ENCODE measurements at places on chromosomes 6 and 20.

GRCh38 chr6:125586074-125586473 is 163.4 kb upstream of the HEY2 start:
- no peak for DNase-seq

- peak; percentile 5 for DNase-seq
These were observed 22.4 kb downstream of the PTGIS start for GRCh38 chr20:49545572-49545971.

DNA sequence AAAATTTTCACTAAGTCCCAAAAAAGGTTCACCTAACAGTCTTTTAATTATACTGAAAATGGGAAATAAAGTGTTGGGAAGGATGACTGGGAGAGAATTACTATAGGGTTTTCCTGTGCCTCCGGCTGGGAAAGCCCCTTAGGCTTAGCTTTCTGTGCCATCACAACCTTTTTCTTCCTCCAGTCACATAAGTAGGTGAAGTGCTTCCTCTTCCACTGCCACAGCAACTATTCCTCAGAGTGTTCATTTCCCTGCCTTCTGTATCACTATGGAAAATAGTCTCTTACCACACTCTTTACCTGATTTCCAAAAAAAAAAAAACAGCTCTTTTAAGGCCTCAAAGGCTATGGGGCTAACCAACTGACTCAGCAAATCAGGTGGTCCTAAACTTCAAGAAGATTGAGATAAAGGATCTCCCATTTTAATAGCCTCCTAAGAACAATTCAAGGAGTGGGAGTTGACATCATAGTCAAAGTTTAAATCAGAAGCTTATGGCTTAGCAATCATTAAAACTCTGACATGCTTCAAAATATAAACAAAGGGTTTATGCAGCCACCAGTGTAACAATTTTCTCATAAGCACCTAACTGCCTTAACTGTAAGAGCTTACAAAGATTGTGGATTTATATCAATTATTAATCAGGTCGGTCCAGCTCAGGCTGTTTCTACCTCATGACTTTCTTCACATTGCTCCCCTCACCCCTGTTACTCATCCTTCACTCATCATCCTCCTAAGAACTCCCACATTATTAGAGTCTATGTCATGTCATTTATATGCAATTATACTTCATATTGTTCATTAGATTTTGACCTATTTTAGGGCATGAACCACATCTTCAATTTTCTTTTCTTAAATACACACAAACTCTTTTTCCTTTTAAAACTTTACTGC is 95.3 kb downstream of the RNGTT start:
- DNase-seq, result no peak

DNA sequence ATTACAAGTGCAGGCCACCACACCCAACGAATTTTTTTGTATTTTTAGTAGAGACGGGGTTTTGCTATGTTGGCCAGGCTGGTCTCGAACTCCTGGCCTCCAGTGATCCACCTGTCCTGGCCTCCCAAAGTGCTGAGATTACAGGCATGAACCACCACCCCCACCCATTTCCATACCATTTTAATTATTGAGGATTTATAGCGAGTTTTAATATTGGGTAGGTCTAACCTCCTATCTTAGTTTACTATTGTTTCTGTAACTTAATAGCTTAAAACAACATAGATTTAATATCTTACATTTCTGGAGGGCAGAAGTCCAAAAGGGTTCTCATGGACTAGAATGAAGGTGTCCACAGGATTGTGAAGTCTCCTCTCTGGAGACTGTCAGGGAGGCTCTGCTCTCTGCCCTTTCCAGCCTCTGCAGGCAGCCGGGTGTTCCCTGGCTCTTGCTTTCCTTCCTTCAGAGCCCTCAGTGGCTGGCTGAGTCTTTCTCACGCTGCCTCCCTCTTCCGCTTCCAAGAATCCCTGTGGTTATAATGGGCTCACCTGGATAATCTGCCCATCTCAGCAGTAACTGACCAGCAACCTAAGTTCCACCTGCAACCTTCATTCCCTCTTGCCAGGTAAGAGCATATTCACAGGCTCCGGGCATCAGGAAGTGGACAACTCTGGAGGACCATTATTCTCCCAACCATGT is 18.6 kb upstream of the BCAS4 start:
- DNase-seq, result no peak

- DNase-seq, result peak; percentile 30
These were observed 134.0 kb upstream of the HCRTR2 start for GRCh38 chr6:55040102-55040848.

DNA sequence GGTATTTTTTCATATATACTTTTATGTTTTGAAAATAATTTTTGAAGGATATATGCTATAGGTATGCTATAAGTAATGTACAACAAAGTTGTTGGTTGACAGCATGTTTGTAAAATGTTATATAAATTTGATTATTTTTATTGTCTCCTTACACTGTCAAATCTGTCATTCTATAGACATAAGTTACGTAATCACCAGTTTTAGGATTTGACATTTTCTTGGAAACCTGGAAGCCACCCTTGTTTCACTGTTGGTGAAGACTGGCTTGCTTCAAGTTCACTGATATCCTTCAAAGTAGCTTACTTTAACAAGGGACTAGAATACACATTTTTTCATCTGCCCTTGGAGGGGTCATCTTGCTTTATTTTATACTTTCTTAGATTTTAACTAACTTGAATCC is 1288.6 kb upstream of the EYS start:
- DNase-seq, result no peak

GRCh38 chr6:219641-220198 is 72.6 kb upstream of the DUSP22 start:
- DNase-seq, result peak; percentile 92

GRCh38 chr20:11457488-11457887 is 460.2 kb upstream of the BTBD3 start:
- peak; percentile 9 for DNase-seq

GRCh38 chr6:3594201-3594600 is 137.4 kb upstream of the SLC22A23 start:
- DNase-seq, result no peak

GRCh38 chr6:62286470-62286843 is 432 bp upstream of the KHDRBS2 start:
- no peak for DNase-seq

DNA sequence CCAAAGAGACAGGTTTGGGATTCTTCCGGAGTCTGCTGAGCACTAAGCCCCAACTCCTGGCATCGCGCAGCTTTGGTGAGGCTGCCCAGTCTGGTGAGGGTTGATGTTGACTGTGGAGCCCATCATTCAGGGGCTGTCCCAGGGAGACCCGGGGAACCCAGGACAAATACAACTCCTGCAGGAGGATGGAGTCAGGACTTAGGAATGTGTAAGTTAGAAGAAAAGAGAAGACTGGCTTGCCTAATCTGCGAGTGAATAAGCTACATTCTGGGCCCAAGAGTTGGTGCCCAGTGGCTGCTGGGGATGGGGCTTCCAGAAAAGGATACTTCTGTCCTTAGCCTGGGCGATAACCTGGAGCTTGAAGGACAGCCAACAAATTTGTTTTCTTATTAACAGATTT is 47.9 kb downstream of the STK35 start:
- DNase-seq, result no peak
